ENCODE measurements at places on chromosomes 4 and X. TPM values are rescaled to one million over a fixed set of nuclear protein-coding genes. Genes with fewer than 3 reads are reported as not detected.

Gene NMU
- 15.9 TPM for polyA plus RNA-seq

Gene SHISA3
- 79.9 TPM for polyA plus RNA-seq

Gene TMPRSS11F
- polyA plus RNA-seq, result not detected

Gene ITM2A
- 124 TPM for polyA plus RNA-seq

Gene OTUD6A
- 0.09 TPM for polyA plus RNA-seq

Gene TIGD4
- polyA plus RNA-seq, result 2.5 TPM

Gene NUDT10
- 12.0 TPM for polyA plus RNA-seq

Gene FABP2
- polyA plus RNA-seq, result 1.2 TPM

- DNase-seq, result no peak
Observed at GRCh38 chr4:39961311-39961877, 16.3 kb downstream of the PDS5A start.

- DNase-seq, result no peak
Observed at GRCh38 chrX:48613502-48614160, 16.3 kb downstream of the WDR13 start.

DNA sequence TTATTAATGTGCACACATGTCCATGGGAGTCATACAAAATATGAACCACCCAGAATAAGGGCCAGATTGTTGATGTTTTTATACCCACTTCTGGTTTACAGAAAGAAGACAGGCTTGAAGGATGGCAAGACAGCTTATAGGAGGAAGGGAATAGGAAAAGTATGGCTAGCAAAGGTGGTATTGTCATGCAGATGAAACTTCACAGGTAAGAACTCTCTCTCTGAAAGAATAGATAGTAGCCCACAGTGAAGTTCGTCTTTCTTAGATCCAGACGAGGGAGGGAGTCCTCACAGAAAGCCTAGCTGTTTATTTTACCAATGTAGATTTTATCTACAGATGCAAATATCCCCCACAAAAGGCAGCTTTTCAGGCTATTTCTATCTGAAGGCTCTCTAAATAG lies 43.7 kb upstream of the SPIN4 start:
- no peak for DNase-seq

GRCh38 chrX:10971176-10971575 lies 140.0 kb upstream of the HCCS start:
- DNase-seq, result no peak

- DNase-seq, result no peak
Observed at GRCh38 chr4:70243091-70243490, 694 bp downstream of the CSN3 start.

DNA sequence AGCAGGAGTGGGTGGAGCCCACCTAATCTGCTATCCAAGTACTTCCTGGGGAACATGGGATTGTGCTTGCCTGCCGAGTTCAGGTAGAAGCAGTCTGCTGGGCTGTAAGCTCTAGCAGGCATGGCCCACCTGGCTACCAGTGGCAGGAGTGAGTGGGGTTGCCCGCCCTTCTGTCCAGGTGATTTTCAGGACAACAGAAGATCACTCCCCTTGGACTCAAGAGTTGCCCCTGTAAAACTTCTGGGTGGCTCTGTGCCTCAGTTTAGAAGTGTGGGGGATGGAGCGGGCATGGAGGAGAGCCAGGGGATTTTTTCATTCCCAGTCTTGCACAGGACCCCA lies 43.5 kb downstream of the NDST3 start:
- DNase-seq, result no peak

GRCh38 chrX:53073115-53073586 lies 9.0 kb upstream of the TSPYL2 start:
- no peak for DNase-seq

GRCh38 chrX:103607364-103608305 lies at the start of gene TCEAL3:
Gene TCEAL3, plus strand, starts transcription at chrX:103607963. Its CDS starts 1,102 bp downstream, at chrX:103609065.
- no peak for DNase-seq

GRCh38 chr4:85672959-85673358 lies 198.0 kb downstream of the ARHGAP24 start:
- no peak for DNase-seq

DNA sequence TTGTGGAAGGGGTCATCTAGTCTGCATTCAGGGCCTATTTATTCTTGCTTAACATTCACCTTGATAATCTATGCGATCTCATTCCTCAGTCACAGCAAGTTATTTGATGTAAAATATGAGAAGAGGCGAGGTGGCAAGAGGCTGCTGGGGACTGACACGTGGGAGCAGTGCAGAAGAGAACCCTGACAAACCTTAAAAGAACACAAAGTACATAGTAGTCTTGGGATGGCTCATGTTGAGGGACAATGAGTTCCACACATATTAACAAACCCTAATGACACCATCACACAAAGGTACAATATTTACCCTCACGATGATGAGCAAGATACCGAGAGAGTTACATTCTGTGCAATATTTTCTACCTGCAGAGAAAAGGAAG lies 57.5 kb downstream of the MAML3 start:
- DNase-seq, result no peak

DNA sequence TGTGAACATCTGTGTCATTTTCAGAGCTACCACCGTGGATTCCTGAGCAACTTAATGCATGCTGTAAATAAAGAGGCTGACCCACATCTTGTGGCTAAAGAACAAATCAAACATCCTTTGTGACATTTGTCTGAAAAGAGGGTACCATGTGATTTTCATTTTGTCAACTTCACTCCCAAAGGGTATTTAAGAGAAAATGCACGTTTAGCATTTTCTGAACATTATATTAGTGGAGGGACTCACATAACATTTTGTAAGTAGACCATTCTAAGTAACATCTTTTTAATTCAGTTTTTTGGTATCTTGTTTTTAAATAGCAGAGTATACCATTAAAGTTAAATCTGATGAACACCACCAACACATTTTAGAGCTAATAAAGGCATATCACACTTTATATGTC lies 17.0 kb upstream of the CPE start:
- DNase-seq, result no peak

GRCh38 chr4:80073473-80074008 lies 512 bp upstream of the ANTXR2 start:
- peak; percentile 2 for DNase-seq

- no peak for DNase-seq
Observed at GRCh38 chr4:183830438-183830985, 74.6 kb upstream of the STOX2 start.

- no peak for DNase-seq
Observed at GRCh38 chr4:4334798-4335520, 44.9 kb downstream of the ZBTB49 start.

GRCh38 chr4:152771741-152772533 lies 7.6 kb downstream of the TIGD4 start:
- no peak for DNase-seq

- DNase-seq, result no peak
Observed at GRCh38 chr4:111635646-111636045, 509.6 kb upstream of the FAM241A start.

DNA sequence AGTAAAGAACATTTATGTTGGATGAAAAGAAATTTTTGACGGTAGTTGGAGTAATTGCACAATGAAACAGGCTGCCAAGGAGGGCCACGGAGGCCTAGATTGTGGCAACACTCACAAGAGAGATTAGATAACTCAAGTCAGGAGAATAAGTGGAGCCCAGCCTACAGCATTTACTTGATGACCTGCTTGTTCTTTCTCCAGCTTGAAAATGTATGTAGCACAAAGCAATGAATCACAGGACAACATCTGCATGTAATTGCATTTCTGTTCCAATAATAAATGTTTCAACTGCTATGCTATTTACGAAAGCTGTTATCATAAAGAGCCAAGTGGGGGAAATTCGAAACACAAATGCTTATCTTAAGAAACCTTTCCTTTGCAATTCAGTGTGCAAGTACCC lies 221.2 kb upstream of the MID1 start:
- DNase-seq, result no peak

DNA sequence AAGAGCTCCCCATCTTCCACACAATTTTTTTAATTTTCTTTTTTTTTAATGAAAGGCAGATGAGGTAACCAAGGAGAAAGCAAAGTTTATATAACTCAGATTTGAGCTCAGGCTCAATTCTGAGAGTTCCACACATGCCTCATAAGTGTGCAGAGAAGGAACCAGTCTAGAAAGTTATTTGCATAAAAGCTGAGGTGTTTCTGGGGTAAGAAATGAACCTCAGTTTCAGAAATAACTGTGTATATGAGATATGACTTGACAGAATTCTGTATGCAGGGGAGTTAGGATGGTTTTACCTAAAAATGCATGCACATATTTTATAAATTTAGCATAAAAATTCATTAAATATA lies 51.3 kb downstream of the DTHD1 start:
- no peak for DNase-seq

DNA sequence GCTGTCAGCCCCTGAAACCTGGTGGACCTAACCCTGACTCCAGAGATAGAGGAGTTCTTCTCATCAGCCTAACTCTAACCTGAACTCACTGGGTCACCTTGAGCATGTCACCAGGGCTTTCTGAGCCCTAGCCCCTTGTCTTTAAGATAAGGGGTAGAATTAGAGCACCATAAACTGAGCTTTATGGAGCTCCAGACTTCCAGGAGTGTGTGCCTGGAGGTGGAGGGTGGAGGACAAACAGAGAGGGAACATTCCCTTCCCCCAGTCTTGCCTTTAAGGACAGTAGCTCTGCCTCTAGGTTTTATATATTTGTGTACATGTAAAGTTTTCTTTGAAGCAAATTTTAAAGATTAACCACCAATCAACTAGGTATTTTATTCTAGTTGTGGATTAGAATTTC lies 83.9 kb upstream of the PACRGL start:
- DNase-seq, result no peak

DNA sequence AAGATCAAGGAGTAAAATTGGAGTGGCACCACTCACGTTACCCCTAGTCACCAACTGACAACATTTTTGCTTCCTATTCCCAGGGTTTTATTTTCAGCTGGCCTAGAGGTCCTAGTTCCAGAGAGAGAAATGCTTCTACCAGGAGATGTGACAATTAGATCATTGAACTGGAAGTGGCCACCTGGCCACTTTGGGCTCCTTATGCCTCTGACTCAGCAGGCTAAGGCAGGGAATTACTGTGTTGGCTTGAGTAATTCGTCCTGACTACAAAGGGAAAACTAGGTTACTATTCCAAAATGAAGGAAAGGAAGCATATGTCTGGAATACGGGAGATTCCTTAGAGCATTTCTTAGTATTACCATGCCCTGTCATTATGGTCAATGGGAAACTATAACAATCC lies 831.6 kb upstream of the NDST4 start:
- DNase-seq, result no peak

Data from left renal cortex interstitium (tissue), 4 donors.